Nephron progenitor cell (in vitro differentiated cells): ENCODE measurements at places on chromosomes 4 and X.

DNA sequence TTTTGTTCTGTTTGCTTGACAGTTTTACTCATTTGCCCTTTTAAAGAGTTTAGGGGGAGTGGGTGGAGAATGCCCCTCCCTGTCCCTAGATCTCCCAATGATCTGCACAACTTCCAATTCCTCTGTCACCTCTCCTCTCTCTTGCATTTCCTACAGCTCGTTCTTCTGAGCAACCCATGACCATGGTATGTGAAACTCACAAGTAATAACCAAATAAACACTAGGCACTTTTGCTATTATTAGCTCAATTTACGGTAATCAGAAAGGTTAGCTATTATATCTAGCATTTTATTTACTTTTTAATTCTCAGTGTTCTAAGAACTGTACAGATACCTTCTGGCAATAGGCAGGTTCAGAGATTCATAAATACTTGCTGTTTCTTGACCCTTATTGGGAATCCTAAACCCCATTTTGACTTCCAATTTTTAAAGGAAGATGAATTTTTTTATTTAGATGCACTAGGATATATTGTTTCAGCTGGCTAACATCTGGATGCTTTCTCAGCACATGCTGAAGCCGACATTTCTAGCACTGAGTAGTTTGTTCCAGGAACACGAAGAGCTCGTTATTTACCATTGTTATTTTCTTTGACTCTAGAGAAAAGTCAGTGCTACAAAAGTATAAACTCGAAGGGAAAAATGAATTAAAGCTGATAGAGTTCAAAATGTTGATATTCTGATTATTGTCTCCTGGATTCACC, 194.7 kb upstream of the TLL1 start:
- DNase-seq: no peak

GRCh38 chrX:155761185-155761584, 120.0 kb upstream of the VAMP7 start:
- DNase-seq: no peak

DNA sequence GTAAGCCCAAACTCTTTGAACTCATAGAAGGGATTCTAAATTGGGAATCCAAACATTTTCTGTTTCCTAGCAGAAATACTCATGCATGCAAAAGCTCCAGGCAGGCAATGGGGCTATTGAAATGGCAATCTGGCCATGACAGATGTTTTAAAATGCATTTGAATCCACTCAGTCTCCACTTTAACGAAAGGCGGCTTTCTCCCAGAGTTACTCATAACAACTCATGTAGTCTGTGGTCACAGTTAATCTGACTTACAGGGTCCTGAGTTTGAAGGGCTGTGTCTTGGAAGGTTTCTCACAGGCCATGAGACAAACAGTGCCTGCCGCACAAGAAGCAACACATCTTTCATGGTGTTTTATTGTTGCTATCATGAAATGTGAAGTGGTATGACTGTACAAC, 185.7 kb downstream of the AMELX start:
- DNase-seq: no peak

DNA sequence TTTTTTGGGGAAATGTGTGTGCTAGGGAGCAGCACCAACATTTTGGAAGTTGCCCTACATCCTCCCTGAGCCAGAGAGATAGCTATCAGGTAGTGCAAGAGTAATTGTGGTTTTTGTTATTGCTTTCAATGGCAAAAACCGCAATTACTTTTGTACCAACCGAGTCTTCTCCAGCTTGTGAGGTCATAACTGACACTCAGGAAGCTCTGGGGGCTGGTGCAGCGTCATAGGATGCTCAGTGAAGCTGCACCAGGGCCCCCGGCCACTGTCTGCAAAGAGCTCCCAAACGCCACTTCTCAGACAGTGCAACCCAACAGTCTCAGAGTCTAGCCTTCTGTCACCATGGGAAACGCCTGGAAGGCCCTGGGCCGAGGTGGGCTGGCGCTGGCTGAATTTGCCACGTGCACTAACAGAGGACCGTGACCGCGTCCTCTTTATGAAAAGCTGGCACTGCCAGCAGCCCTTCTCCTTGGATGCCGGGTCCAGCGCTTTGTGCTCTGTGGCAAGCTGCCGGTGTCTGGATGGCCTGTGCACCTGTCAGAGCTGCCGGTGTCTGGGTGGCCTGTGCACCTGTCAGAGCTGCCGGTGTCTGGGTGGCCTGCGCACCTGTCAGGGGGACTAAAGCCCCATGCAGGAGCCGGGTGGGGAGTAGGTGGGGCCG, 19.4 kb downstream of the SH3TC1 start:
- no peak for DNase-seq

GRCh38 chr4:105594099-105595010, 41.9 kb downstream of the ARHGEF38 start:
- DNase-seq: no peak

DNA sequence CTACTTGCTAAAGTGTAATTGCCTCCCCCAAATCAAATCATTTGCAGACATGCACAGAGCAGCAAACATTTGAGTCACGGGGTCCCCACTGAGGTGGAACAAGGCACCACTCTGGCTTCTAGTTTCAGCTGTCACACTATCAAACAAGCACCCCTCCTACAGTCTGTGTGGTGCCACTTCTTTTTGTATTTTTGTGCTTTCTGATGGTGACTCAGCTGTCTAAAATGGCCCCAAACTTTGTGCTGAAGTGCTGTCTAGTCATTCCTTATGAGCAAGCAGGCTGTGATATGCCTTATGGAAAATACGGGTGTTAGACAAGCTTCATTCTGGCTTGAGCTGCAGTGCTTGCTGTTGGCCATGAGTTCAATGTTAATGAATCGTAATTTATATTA, 15.4 kb downstream of the IGFBP7 start:
- no peak for DNase-seq

DNA sequence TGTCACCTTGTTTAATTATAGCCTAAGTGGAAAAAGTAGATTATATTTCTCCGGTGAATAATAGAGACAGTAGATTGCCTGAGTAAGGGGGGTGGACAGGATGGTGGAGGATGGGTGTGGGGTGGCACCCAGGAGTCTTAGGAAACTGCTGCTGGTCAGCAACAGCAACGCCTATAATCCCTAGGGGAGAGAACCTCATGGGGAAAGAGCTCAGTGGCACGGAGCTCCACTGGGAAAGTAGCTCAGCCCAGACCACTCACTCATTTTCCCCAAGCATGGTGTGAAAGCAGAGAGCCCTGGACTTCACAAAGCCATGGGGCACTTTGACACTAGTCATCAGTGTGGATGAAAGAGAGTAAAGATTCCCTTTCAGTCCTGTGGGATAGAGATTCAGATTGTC, 31.1 kb downstream of the METTL14 start:
- DNase-seq: no peak

GRCh38 chr4:92600638-92601037, 296.9 kb downstream of the GRID2 start:
- peak; percentile 3 for DNase-seq

DNA sequence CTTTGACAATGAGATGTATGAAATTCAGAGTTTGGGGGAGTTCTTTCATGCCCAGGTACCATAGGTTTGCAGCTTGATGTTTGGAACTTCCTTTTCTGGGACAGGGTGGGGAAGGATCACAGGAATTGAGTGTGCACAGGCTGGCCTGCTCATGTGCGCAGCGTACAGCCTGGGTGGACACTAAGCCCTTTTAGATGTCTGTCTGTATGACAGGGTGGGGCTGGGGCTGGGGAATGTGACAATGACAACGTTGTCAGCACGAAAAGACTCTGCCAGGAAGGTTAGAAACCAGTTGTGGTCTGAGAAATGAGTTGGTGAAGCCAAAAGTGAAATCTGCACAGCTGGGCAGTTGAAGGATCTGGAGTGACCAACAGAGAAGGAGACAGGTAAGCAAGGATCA, 47.4 kb downstream of the WWC2 start:
- DNase-seq: no peak

- no peak for DNase-seq
These were observed 775.4 kb downstream of the STPG2 start for GRCh38 chr4:97367878-97368277.

DNA sequence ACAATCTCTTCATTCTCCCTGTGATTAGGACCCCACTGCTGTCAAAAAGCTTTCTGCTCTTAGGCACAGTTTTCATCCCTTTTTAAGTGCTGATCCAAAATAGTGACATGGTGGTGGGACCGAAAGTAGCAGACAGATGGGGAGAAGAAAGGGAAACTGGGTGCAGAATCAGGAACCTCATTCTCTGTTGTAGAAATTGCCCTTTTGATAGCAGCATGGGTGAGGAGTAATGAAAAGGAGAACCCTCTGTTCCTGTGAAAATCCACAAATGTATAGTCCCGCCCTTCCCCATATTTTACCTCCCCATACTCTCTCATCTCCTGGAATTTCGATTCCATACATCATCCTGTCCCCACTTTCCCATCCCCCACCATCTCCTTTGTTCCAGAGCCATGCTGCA, 126.5 kb downstream of the STIM2 start:
- DNase-seq: no peak

DNA sequence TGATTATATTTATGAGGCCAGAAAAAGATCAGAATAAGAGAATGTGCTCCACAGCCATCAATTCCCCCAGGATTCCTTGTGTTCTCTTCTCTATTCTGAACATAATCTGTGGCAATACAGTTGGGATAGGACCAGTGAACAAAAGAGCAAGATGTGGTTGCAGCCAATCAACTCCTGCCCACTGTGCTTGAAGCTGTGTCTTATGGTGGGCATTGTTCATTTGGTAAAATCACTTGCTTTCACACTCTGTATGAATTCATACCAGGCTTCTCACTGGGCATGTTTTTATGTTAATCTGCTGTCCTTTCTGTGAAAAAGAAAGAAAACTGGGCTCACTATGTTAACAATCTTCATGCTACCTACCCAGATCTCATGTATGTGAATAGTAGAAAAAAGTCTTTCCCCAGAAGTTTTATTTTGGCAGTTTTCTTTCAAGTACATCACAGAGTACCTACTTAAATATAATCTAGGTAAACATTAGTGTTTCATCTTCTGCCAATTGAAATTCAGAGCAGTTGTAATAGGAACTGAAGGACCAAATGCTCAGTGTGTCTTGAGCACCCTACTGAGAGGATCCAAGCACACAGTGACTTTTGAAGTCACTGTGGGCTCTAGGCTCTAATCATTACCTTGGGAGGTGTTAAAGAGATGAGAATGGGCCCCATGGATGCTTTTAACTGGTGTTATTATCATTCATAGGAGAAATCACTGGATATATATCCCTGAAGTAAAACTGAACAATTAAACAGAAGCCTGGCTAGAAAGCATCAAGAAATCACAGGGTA, 429.2 kb upstream of the TRAM1L1 start:
- no peak for DNase-seq

DNA sequence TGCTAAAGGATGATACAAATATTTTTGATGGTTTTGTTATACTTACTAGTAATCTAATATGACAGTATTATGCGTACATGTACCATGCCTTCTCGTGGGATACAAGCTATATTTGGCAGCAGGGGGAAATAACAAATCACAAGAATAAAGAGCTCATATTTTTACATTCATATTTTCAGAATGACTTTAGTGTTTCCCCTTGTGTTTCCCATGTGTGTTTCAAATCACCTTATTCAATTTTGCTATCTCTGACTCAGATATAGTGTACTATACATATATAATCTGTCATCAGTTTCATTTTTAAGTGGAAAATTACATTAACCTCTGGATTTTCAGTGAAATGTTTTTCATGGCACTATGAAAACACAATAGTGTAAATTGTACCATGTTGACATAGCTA, 146.8 kb downstream of the RPA4 start:
- no peak for DNase-seq

GRCh38 chr4:61199873-61200186, 296 bp upstream of the ADGRL3 start:
- DNase-seq: no peak

DNA sequence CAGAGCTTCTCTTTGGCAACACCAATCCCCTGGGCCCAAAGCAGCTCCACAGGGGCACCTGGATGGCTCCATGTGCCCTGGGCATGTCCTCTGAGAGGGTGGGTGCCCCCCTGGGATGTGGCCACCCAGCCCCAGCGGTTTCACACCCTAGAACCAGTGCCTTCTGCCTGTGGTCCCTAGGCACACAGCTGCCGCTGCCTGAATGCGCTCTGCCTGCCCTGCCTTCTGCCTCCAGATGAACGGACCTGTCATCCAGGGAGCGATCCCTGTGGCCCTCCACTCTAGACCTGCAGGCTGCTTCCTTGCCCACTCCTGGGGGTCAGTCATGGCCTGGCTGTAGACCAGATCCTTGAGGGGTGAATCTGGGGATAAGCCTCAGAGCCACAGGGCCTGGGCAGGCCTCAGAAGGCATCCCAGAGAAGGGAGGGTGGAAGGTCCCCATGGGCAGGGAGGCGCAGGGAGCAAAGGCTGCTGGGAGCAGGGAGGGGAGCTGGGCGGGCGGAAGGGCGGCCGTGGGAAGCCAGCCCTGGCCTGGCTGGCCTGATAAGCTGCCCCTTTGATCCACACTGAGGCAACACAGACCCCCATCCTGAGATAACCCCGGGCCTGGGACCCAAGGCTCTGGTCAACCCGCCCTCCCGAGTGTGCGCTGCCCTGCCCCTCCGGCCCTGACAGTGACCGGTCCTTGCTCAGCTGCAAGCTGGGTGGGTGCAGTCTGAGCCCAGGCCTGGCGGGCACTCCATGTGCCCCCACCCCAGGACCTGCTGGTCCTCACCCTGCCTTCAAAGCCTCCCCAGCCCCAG, 8.1 kb upstream of the FGFR3 start:
- no peak for DNase-seq

- no peak for DNase-seq
These were observed 4.7 kb downstream of the KCND1 start for GRCh38 chrX:48966796-48967579.

DNA sequence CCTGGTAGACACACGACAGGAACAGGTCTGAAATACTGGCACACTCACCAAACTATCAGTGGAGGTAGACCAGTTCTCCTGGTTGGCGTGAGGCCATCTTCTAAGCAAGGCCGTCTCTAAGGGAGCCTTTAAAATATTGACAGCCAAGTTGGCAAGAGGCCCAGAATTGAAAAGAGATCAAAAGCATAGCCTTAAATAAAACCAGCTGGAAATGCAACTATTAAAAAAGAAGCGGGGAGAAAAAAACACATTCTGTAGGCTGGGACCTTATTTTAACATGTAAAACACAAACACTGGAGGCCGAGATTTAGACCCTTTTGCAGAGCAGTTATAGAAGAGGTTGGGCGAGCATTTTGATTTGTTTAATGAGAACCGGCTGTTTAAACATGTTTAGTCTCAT, 233.0 kb upstream of the CLNK start:
- no peak for DNase-seq

- DNase-seq: no peak
These were observed 1544.6 kb downstream of the C4orf33 start for GRCh38 chr4:130640592-130640991.

GRCh38 chr4:163482190-163482589, 8.6 kb upstream of the TKTL2 start:
- DNase-seq: no peak

- DNase-seq: no peak
These were observed 105.9 kb downstream of the OR13H1 start for GRCh38 chrX:131649741-131650140.

DNA sequence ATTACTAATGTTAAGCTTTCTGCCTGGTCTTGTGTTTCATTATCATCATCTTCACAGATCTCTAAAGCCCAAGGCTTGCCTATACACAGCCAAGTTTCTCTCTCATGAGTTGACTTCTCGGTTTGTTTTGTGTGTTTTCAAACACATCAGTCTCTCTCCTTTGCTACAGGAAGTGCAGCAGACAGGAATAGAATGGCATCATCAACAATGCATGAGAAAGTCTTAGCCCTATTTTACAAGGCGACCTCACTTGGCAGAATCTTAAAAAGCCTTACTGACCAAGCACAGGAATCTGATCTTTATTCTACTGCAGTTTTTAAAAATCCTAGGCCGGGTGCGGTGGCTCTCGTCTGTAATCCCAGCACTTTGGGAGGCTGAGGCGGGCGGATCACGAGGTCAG, 36.8 kb downstream of the CC2D2A start:
- DNase-seq: no peak

- DNase-seq: no peak
These were observed 75.5 kb downstream of the GALNT7 start for GRCh38 chr4:173243917-173244658.
